Activated T-cell treated with anti-CD3 and anti-CD28 coated beads, Interleukin-2, amount 50 U/mL, for 48 hours (primary cell): ENCODE measurements at places on chromosomes 1 and 21.

DNA sequence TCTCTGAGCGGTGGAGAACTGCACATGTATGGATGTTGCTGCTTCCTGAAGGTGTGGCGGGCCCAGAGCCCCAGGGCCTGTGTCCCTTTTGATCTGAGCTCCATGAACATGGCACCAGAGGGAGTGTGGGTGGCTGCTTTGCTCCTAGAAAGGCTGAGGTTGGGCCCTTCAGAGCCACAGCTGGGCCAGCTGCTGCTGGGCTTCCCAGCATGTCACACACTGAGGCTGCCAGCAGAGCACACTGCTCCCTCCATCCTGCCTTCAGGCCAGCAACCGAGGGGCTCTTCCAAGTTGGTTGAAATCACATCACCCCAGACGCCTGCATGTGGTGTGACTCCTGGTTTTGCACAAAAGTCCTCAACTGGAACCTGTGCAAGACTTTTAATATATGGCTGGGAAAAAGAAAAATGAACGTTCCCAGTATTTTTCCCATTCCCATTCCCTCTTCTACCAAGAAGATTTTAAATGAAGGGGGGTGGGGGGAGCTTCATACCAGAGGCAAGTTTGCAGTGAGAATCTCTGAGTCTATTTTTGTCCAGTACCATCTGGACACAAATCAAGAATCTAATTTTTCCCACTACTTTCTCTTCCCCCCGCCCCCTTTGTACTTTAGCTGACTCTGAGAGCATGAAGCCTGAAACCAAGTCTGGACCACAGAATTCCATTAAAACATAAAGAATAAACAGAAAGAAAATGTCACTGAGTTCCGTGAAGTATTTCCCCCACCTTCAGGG lies 26.2 kb upstream of the NGF start:
- no peak for DNase-seq

GRCh38 chr1:115565353-115565752 lies 76.4 kb upstream of the VANGL1 start:
- no peak for DNase-seq

- no peak for DNase-seq
Observed at GRCh38 chr1:38050397-38051078, 3.9 kb upstream of the POU3F1 start.

DNA sequence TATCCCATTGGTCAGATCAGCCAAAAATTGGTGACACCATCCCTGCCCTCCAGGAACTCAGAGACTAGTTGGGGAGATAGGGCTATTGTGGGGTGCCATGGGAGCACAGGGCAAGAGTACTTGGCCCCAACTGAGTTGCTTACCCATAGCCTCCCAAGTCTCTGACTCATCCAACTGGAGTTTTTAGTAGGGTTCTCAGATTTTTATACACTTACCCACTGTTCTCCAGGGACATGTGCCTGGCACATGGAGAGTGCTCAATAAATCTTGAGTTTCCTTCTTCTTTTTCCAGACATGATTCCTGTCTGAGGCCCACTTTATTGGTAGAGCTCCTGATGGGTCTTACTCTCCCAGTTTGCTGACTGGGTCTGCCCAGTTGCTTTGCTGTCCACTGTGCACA lies 56.7 kb downstream of the OVGP1 start:
- DNase-seq: no peak

DNA sequence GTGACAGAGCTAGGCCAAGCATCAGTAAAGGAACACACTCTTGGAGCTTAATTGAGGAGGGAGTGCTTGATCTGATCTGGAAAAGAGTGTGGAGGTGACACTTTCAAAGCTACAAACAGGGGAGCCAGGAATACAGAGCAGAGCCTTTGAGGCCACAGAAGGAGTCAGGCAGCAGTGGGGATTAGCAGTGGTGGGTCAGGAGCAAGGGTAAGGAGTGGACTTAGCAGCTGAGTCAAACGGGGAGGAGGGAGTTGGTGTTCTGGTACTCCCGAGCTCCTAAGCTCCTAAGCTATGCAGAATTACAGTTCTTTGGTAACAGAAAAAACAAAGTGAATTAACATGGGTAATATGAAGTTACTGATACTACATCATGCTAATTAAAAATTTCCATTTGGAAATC lies 14.5 kb downstream of the RAB4A start:
- no peak for DNase-seq

GRCh38 chr1:235399661-235400060 lies 32.4 kb downstream of the TBCE start:
- no peak for DNase-seq

DNA sequence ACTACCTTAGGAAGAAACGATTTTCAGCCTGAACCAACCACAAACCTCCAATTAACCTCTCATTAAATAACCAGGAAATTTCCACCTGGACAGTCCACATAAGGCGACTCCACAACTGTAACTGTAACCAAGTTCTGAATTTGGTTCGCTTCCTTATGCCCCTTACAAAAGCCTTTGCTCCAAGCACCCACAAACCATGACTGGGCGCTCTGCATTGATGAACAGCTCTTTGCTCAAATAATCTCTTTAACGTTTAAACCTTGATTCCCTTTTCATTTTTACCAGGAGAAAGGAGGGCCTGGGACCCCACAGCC lies 38.2 kb upstream of the ZNF124 start:
- no peak for DNase-seq

DNA sequence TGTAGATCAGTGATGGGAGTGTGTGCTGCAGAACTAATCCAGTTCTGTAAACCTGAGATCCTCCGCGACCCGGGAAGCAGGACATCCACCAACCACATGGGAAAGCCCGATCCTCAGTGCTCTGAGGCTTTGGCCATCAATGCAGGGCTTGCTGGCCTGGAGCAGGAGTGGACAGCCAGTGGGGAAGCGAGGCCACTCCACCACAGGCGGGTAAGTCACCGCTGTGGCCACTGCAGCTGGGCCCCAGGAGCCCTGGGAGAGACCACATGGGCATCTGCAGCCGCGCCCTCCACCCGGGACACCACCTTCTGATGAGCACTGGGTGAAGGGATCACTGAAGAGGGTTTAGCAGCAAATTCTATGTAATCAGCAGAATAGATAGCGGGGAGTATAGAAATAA lies 811 bp downstream of the KRTAP12-1 start:
- DNase-seq: no peak

DNA sequence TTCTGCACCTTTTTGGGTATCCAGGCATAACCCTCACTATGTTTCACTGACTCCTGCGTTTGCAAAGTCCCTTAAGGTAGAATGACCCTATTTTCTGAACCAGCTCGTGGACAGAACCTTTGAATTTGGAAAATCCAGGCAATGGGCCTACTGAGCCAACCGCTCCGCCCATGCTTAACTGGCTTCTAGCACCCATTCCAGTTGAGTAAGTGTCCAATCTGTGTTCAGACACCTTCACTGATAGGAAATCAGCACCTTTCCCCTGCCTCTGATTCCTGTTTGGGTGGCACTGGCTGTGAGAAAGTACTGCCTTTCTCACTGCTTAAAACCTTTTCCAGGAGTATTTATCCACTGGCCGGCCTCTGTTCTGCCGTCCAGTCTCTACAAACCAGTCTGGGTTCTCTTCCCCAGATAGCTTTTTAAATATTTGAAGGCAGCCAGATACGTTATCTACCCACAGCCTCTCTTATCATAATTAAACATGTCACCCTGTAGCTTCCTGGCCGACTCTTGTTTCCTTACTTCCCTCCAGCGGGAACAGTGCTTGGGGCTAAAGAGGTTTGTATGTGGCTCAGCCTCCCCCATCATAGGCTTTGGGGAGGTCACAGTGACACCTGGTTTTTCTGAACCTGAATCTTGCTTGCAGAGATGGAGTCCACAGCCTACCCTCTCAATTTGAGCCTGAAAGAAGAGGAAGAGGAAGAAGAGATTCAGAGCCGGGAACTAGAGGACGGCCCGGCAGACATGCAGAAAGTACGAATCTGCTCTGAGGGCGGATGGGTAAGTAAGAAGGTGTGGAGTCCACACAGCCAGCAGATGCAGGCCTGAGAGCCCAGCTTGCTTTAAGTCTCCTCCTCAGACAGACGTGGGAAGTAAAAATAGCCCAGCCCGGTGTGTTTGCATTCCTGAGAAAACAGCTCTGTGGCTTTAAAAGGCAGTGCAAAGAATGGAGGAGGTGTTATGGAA lies 1.3 kb downstream of the POGK start:
- DNase-seq: no peak

DNA sequence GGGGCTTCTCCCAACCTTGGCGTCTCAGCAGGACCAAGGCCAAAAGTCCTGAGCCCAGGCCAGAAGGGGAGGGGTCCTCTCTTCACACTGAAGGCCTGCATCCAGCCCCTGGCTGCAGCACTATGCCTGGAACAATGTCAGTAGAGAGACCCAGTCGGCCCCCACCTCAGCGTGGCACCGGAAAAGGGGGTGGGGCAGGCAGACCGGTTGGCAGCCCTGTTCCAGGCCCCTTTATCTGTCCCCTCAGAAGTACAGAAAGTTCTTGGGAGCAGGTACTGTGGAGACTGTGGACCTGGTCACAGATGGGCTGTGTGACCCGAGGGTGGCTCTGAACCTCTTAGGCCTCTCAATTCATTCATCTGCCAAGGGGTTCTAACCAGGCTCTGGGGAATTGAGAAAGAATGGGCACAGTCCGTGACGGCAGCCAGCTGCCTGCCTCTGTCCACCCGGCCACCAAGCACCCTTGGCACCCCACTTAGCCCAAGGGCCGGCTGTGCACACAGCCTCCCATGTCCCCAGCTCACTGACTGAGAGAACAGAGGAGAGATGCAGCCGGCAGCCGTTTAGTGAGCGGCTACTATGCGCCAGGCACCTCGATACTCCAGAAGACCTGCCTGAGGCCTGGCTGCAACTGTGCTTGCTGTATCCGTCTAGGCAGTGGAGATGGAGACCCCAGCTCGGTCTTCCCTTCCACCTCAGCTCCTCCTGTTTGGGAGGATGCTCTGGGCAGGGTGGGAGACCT lies 23.9 kb downstream of the RUNX3 start:
- peak; percentile 18 for DNase-seq

GRCh38 chr1:184143449-184143848 lies 91.9 kb downstream of the TSEN15 start:
- DNase-seq: no peak

- DNase-seq: no peak
Observed at GRCh38 chr1:10228528-10228927, 18.2 kb downstream of the KIF1B start.

- no peak for DNase-seq
Observed at GRCh38 chr1:24567792-24568388, 12.0 kb downstream of the NCMAP start.

DNA sequence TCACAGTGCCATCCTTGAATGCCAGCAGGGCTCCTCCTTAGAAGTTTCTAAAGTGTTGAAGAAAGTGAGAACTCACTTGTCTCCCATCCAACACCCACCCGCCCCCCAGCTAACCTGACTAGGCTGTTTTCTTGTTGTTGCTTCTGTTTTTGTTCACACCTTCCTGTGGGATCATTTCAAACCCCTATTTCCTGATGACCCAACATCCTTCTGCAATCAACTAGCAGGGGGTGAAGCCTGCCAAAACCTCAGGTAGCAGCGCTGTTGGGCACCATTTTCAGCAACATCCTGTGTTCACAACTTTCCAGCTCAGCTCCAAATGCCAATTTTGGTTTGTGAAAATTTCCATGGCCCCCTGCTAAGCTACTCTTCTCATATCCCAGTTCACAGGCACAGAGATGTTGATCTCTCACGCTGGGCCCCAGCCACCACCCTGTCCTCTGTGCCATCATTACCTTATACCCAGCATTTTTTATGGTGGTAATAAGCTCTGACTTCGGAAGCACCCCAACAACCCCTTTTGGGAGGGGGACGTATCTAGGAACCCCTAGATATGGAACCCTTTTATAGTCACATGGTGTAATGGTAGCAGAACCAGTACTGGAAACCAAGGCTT lies 41.4 kb downstream of the CDC7 start:
- no peak for DNase-seq

GRCh38 chr1:29753244-29753643 lies 516.9 kb downstream of the PTPRU start:
- no peak for DNase-seq

DNA sequence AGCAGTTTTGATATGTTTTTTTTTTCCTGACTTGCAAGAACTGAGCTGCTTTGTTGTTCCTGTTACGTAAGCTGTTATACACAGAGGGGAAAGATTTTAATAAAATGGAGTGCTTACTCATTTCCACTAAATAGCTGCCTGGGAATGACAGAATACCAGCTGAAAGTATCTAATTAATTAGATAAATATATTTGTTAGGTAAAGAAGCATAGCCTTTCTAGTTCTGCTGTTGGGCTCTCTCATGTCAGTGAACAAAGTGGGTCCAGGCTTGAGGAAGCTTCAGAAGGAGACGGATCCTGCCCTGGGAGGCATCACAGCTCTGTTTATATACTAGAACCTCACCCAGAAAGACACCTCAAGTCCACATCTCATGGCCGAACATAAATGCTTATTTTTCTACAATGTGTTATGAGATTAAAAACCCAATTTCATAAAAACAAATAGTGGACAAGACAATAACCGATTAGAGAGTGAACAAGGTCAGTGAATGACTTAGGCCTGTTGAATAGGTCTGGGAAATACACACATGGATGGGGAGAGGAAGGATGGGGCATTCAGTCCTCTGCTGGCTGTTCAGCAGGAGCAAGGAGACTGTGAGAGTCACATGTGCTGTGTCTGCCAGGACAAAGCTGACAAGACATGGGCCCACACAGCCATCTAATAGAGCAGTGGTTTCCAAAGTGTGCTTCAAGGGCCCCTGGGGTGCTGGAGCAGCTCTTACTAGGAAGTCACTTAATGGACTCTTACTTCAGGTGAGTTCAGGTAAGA lies 20.6 kb downstream of the TRAF5 start:
- DNase-seq: no peak

GRCh38 chr1:31592132-31592531 lies 15.8 kb downstream of the TINAGL1 start:
- DNase-seq: no peak

GRCh38 chr1:71908303-71908702 lies 374.0 kb downstream of the NEGR1 start:
- no peak for DNase-seq

DNA sequence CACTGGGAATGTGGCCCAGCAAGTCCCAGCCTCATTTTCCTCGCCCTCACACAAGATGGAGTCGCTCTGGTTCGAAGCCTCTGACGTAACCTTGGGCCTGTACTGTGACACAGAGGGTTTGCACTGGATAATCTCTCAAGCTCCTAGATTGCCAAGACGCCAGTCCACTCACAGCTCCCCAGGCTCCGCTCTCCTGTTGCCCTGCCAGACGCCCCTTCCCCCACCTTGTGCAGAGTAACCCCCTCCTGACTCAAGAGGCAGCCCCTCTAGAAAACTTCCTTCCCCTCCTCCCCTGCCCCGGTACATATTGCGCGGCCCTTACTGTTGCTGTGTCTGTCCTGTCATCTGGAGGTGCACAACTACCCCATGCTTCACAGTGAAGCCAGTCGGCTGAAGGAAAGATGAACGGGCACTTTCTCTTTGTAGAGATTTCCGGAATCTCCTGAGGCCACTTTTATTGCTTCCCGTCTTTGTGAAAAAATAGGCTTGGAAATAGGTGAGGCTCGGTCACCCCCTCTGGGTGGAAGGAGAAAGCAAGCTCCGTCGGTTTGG lies 981 bp upstream of the KIAA1614 start:
- no peak for DNase-seq

DNA sequence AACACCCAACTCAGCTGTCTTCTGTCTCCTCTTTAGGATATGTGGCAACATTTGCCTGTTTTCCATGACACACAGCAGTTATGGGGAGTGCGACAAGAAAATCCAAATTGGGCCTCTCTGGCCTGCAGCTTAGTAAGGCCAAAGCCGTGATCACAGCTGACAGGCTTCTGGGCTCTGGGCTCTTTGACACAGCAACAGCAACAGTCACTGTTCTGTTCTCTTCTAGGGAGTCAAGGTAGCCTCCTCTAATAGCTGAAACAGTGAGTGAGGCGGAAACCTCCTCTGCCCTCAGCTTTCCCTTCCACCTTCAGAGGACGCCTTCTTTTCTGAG lies 19.0 kb downstream of the CLCA1 start:
- no peak for DNase-seq
